ENCODE measurements at places on chromosomes 11 and 22.

GRCh38 chr22:36065462-36065774 is 36.8 kb upstream of the RBFOX2 start:
- DNase-seq: no peak

DNA sequence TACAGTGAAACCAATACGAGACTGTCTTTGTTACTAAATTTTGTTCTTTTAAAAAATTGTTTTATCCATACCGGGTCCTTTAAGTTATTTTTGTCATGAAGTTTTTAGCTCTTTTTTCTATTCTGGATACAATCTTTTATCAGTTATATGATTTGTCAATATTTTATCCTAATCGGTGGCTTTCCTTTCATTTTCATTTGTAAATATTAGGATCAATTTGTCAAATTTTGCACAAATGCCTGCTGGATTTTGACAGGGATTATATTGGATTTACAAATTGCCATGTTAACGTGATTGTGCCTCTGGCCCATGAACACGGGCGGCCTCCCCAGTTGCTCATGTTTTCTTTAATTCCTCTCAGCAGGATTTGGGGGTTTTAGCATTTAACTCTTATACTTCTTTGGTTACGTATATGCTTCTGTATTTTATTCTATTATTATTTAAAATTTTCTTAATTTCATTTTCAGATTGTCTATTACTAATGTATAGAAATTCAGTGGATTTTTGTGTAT is 20.7 kb upstream of the KRTAP5-6 start:
- no peak for DNase-seq

GRCh38 chr11:127458561-127458960 is 458.0 kb upstream of the KIRREL3 start:
- no peak for DNase-seq

GRCh38 chr22:47850644-47851151 is 1088.2 kb downstream of the TBC1D22A start:
- no peak for DNase-seq

GRCh38 chr11:116199182-116199581 is 573.6 kb downstream of the BUD13 start:
- no peak for DNase-seq

DNA sequence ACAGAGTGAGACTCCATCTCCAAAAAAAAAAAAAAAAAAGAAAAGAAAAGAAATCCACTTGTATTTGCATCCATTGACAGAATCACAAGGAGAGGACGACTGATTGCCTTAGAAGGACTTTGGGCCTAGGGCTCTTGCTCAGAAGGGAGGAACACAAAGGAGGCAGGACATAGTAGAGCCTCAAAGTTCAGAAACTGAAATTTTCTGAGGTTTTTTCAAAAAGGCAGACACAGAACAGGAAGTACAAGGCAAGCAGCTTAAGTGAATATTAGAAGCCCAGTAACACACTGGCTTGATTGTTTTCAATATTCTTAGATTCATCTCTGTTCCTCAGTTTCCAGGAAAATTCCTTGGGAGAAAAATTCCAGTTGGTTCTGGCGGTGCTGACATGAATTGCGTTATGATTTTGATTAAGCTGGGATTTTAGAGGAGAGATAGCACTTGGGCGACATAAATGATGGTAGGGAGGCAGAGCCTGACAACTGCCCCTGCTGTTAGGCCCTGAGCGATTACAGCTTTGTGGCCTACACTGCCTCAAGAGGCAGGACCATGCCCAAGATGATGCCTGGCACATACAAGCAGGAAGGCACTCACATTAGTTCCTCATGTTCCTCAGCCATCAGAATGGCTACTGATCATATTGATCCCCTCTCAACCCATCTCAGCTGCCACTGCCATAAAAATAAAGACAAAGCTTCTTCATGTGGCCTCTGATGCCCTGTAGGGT is 15.3 kb downstream of the CLPB start:
- DNase-seq: no peak

- no peak for DNase-seq
Measured at GRCh38 chr11:59184691-59185339, 12.9 kb downstream of the DTX4 start.

- no peak for DNase-seq
Measured at GRCh38 chr11:127135256-127135655, 134.7 kb upstream of the KIRREL3 start.

GRCh38 chr11:121112498-121113455 is 11.7 kb downstream of the TECTA start:
- peak; percentile 49 for DNase-seq

DNA sequence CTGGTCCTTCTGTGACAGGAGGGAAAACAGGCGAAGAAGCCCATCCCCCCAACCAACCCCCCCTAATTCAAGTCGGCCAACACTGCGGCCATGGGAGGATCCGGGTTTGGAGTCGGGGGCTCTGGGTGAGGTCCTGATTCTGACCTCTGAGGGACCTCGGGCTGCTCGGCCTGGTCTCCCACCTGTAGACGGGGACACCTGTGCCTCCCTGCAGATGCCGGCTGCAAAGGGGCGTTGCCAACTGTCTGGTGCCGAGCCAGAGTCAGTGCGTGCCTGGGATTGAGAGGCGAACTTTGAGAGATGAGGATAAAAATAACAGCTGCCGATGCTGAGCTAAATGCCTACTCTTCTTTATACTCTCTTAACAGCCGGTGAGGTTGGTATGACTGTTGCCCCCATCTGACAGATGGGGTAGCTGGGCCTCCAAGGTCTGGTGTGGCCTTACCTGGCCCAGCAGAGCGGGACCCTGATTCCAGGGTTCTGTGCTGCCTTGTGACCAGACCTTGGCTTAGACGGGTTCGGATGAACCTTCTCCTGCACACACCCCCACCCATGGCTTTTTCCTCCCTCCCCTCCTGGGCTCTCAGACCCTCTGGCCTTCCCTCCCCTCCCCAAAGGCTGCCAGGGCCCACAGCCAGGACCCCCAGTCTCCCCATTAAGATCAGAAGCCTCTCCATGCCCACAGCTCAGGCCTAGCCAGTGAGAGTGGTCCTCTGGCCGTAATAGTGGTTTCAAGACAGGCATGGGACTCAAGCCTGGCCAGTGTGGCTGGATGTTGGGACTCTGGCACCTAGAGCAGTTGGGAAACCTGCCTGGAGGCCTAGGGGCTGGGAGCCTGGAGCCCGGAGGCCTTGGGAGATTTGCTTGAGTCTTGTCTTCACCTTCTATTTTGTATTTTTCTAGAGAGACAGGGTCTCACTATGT is 41.7 kb downstream of the KCNJ4 start:
- DNase-seq: no peak

DNA sequence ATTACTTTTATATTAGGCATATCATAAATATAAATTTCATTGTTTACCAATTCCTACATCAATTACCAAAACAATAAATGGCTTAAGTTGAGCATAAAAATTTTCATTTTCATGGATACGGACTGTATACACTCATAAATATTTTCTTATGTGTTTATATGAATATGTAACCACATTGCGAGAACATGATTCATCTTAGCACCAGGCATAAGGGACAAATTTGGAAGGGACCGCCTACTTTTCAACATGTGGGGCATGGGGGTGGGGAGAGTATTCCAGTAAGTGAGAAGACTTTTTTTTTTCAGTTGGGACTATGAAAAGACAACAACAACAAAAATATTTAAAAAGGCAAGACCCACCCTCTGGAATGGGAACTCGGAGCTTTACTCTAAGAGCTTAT is 296.1 kb downstream of the RAB38 start:
- no peak for DNase-seq

DNA sequence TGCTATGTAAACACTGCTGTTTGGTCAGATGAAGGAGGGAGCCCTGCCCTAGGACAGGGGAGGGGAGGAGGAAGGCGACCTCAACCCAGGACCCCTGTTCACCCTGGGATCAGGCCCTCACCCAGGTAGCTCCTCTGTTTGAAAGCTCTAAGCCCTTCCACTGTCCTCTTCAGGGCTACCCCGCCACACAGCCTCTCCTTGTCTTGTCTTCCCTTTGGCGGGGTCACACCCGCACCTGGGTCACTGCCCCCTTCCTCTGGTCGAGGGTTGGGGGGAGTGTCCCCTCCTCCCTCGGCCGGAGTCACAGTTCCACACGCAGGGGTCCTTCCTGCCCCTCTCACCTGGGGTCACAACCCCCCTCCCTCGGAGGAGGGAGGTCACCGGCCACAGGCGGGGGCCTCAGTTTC is 463 bp upstream of the PTPMT1 start:
- DNase-seq: no peak

DNA sequence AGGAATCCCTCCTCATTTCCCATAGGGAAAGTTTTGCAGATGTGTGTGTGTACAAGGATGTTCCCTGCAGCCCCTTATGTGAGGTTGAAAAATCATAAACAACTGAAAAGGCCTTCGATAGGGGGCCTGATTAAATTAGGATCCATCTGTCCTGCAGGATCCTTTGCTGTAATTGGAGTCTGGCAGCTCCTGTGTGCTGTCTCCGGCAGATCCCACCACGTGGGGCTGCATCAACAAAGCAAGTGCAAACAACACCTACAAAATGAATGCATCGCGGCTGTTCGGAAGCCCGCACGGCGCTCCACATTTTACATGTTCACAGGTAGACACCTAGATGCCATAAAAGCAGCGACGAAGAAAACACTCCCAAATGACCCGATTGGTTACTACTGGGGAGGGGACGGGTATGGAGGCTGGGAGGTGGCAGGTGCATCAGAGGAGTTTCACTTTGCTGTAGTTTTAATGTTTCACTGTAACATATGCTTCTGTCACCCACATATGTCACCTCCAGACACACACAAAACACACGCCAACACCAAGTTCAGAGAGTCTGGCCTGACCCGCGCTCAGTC is 52.2 kb downstream of the NFAM1 start:
- no peak for DNase-seq

GRCh38 chr22:46213052-46213451 is 37.0 kb downstream of the CDPF1 start:
- DNase-seq: no peak

DNA sequence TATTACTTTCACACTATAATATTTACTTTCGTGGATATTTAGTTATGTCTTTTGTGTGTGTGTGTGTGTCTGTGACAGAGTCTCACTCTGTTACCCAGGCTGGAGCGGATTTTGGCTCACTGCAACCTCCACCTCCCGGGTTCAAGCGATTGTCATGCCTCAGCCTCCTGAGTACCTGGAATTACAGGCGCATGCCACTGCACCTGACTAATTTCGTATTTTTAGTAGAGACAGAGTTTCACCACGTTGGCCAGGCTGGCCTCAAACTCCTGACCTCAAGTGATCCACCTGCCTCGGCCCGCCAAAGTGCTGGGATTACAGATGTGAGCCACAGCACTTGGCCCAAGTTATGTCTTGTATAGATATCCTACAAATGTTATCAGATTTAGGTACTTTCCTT is 9.9 kb downstream of the PISD start:
- DNase-seq: no peak

DNA sequence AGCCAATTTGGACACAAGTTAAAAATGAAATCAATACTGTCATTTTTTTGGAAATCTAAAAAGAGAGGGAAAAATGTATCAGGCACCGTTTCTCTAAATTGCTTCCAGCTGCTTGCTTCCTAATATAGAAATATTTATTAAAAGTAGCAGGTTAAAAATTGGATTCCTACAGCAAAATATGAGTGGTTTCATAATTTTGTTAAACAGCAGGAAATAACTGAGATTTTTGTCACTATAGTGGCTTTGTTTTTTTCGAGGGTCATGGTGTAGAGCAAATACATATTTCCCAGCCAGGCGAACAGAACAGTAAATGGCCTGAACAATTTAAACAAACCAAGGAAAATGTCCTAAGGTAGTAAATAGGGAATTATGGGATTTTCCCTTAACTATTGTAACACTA is 159.7 kb downstream of the DDX10 start:
- DNase-seq: no peak

GRCh38 chr11:7592711-7593110 is 78.9 kb downstream of the PPFIBP2 start:
- no peak for DNase-seq

GRCh38 chr11:110897035-110897434 is 184.8 kb upstream of the ARHGAP20 start:
- DNase-seq: no peak

- no peak for DNase-seq
Measured at GRCh38 chr22:29973269-29973668, 90.3 kb downstream of the MTMR3 start.

DNA sequence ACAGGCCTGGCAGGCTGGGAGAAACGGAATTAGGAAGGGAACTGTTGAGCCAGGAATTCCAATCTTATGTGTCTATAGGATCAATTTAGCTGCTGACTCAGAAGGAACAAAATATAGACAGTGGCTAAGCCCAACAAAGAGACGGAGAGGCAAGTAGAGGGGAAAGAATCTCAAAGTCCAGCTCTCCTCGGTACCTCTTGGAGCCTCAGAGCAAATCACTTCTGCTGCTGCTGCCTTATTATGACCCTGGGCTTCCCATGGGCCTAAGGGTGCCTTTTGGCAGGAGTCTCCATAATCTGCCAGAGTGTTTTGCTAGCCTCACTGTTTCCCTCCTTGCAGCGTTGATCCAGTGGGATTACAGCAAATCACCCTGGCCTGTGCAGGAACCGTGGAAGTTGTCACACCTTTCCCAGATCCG is 31.7 kb downstream of the PAX6 start:
- DNase-seq: no peak

- DNase-seq: no peak
Measured at GRCh38 chr11:77029829-77030228, 4.4 kb upstream of the B3GNT6 start.

DNA sequence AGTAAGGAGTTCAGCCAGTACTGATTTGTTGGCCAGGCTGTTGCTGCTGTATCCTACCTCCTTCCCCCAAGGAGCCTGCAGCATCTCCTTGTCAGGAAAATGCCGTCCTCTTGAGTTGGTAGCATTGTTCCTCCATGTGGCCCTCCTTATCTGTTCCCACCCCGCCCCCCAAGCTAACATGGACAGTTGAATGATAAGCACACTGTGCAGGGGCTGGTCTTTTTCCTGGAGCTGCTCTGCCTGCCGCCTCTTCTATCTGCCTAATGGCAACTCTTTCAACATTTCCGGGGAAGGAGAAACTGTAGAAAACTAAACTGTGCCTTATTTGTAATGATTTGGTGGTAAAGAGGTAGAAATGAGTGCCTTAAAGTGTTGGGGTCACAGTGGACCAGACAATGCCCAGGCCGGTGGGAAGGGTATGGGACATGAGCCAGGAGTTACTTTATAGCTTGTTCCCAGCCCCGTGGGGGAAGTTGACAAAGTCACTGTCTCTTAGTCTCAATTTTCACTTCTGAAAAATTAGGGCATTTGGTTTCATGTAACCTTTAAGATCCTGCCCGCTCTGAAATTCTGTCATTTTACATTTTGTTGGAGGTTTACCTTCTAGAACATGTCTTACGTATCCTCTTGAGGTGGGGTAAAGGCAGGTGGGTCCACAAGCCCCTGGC is 4.5 kb downstream of the FAM118A start:
- no peak for DNase-seq

GRCh38 chr22:44906248-44906936 is 103.4 kb downstream of the PHF21B start:
- no peak for DNase-seq

DNA sequence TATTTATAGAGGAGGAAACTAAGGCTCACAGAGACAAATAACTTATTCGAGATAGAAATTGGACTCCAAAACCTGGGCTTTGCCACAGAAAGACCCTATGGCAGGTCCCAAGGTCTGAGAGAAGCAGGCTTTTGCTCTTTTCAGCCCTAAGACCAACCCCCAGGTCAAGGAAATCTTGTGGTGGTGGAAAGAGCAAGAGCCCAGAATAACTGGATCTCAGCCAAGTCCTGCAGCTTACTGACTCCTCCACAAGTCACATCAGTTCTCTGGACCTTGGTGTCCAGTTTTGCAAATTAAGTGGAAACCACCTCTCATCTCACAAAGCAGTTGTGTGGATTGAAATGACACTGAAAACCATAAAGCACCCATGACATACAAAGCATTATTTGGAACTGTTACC is 122.2 kb downstream of the C11orf58 start:
- no peak for DNase-seq

GRCh38 chr11:128632141-128632791 is 44.9 kb upstream of the ETS1 start:
- DNase-seq: peak; percentile 7

GRCh38 chr11:78138694-78139421 is 568 bp downstream of the ALG8 start:
- peak; percentile 54 for DNase-seq

Measured in RCC 7860 (cell line).